ENCODE measurements at places on chromosomes 3 and 15. TPM values are rescaled to one million over a fixed set of nuclear protein-coding genes. Genes with fewer than 3 reads are reported as not detected.

- no peak for DNase-seq
- H3K27me3 ChIP-seq, result no peaks in the 10 kb centered on the region
- no peak overlapping the region for H3K27ac ChIP-seq
- H3K4me3 ChIP-seq, result no peak overlapping the region
- no peaks in the 10 kb centered on the region for H3K4me1 ChIP-seq
- H3K36me3 ChIP-seq, result no peaks in the 10 kb centered on the region
These were observed 692.7 kb downstream of the MCTP2 start for GRCh38 chr15:94924057-94924456.

DNA sequence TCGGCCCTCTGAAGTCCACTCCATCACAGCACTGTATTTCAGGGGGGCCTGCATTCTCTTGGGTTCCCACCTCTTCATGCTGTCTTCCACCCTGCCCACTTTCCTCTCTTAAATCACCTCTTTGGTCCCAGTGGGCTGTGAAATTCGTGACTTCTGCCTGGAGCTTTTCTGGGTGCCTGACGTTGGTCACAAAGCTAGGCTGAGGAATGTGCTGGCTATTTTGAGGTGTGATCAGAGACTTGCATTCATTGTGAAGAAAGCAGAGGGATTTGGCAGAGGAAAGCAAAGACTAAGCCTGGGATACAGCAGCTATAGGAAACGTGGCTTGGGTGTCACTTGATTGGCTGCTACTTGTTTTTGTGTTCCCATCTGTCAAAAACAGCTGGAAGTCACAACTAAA lies 202.5 kb downstream of the SATB1 start:
- H3K36me3 ChIP-seq, result no peaks in the 10 kb centered on the region
- no peak overlapping the region for H3K4me3 ChIP-seq
- no peaks in the 10 kb centered on the region for H3K27me3 ChIP-seq
- H3K4me1 ChIP-seq, result no peaks in the 10 kb centered on the region

DNA sequence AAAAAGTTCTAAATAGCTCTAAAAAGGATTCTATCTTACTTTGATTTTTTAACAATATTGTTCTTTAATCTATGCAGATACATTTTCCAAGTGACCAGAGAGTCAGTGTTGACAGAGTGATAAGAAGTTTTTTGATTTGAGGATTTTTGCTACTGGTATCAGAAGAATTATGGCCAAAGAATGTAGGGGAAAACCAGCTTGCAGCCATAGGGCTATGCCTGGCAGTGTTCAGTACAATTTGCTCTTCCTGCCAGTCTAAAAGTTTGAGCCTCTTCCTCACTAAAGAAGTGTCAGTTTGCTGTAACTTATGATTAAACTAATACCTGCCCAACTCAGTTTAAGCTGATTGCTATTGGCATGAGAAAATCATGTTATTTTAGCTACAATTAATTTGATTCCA lies 35.3 kb upstream of the FSIP1 start:
- H3K27me3 ChIP-seq, result no peaks in the 10 kb centered on the region
- no peak for DNase-seq
- no peaks in the 10 kb centered on the region for H3K36me3 ChIP-seq
- H3K4me1 ChIP-seq, result no peaks in the 10 kb centered on the region
- H3K27ac ChIP-seq, result no peak overlapping the region

- peaks cover 3% of the 10 kb centered on the region for H3K4me1 ChIP-seq
- H3K4me3 ChIP-seq, result no peak overlapping the region
- DNase-seq, result no peak
These were observed 33.2 kb downstream of the PAK2 start for GRCh38 chr3:196772897-196773296.

GRCh38 chr3:22245811-22246583 lies 495.0 kb upstream of the ZNF385D start:
- H3K4me1 ChIP-seq, result no peaks in the 10 kb centered on the region
- no peaks in the 10 kb centered on the region for H3K36me3 ChIP-seq
- no peak for DNase-seq
- no peak overlapping the region for H3K4me3 ChIP-seq
- no peaks in the 10 kb centered on the region for H3K27me3 ChIP-seq

- no peak overlapping the region for H3K4me3 ChIP-seq
- no peaks in the 10 kb centered on the region for H3K36me3 ChIP-seq
- no peaks in the 10 kb centered on the region for H3K4me1 ChIP-seq
- H3K27me3 ChIP-seq, result no peaks in the 10 kb centered on the region
These were observed 235.4 kb downstream of the NFKBIZ start for GRCh38 chr3:102084704-102085103.

- no peak for DNase-seq
- no peak overlapping the region for H3K4me3 ChIP-seq
- no peaks in the 10 kb centered on the region for H3K4me1 ChIP-seq
These were observed 33.3 kb downstream of the ATG7 start for GRCh38 chr3:11305509-11305908.

DNA sequence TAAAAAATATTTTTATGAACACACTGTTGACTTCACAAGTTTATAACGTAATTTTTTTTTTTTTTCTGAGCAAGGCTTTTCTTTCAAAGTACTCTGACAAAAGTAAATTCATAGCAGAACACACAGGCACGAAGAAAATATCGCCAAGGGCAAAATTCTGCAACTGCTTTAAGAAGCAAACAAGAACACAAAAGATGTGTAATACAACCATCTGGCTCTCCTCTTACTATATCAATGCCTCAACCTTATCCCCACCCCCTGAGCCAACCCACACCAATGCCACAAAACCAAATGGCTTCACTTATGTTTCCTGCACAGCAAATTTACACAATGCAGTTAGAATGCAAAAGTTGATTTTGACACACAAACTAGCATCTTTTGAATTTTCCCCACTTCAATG lies 274.2 kb downstream of the FOXP1 start:
- H3K4me1 ChIP-seq, result no peaks in the 10 kb centered on the region
- H3K4me3 ChIP-seq, result no peak overlapping the region
- no peak overlapping the region for H3K27ac ChIP-seq
- no peaks in the 10 kb centered on the region for H3K36me3 ChIP-seq
- DNase-seq, result no peak

DNA sequence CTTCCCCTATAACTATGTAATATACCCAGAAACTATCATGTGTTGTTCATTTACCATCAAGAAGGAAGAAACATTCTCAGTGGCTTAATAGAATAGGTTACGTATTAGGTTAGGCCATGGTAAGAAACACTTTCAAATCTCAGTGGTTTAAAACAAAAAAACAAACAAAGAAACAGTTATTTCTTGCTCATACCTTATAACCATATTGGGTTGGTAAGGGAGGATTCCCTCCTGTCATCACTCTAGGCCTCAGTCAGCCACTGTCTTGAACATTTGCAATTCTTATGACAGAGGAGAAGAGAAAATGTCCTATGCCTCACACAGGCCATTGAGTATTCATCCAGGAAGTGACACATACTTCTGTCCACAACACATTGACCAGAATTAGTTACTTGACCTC lies 727.7 kb upstream of the NECTIN3 start:
- DNase-seq, result no peak
- no peak overlapping the region for H3K27ac ChIP-seq
- H3K36me3 ChIP-seq, result no peaks in the 10 kb centered on the region
- H3K4me3 ChIP-seq, result no peak overlapping the region
- H3K27me3 ChIP-seq, result no peaks in the 10 kb centered on the region
- no peaks in the 10 kb centered on the region for H3K4me1 ChIP-seq

Gene GADL1
- not detected for total RNA-seq

- no peak for DNase-seq
- H3K4me1 ChIP-seq, result no peaks in the 10 kb centered on the region
- no peak overlapping the region for H3K4me3 ChIP-seq
- H3K27me3 ChIP-seq, result no peaks in the 10 kb centered on the region
These were observed 8.6 kb downstream of the SLC12A6 start for GRCh38 chr15:34329006-34329405.

Gene CCDC80
- total RNA-seq, result 29.7 TPM

Gene DGKG
- 2.6 TPM for total RNA-seq

- peak; percentile 82 for DNase-seq
- no peak overlapping the region for H3K4me3 ChIP-seq
- peak overlapping the region; percentile 65 for H3K27ac ChIP-seq
- no peaks in the 10 kb centered on the region for H3K4me1 ChIP-seq
- H3K36me3 ChIP-seq, result no peaks in the 10 kb centered on the region
These were observed 52.2 kb downstream of the ROPN1B start for GRCh38 chr3:126021224-126021623.

DNA sequence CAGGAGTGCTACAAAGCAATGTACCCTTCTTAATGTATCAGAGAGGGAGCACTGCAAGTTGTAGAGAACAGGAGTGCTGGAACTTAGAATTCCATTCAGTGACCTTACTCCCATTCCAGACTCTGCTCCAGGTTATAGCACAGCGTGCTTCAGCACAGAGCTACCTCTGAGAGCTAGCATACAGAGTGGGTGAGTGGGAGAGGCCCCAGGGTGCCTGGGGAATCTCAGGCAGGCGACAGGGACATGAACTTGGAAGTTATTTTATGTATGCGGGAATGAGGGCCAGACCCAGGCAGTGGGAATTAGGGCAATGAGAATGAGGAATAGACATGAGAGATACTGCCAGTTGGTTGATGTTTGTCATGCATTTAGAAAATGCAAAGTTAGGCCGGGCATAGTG lies 3.7 kb upstream of the KNG1 start:
- H3K36me3 ChIP-seq, result no peaks in the 10 kb centered on the region
- no peaks in the 10 kb centered on the region for H3K4me1 ChIP-seq
- no peak for DNase-seq
- no peak overlapping the region for H3K4me3 ChIP-seq

GRCh38 chr15:80979538-80980200 lies 9.9 kb downstream of the MESD start:
- no peaks in the 10 kb centered on the region for H3K27me3 ChIP-seq
- no peaks in the 10 kb centered on the region for H3K36me3 ChIP-seq
- DNase-seq, result no peak
- H3K4me3 ChIP-seq, result no peak overlapping the region

DNA sequence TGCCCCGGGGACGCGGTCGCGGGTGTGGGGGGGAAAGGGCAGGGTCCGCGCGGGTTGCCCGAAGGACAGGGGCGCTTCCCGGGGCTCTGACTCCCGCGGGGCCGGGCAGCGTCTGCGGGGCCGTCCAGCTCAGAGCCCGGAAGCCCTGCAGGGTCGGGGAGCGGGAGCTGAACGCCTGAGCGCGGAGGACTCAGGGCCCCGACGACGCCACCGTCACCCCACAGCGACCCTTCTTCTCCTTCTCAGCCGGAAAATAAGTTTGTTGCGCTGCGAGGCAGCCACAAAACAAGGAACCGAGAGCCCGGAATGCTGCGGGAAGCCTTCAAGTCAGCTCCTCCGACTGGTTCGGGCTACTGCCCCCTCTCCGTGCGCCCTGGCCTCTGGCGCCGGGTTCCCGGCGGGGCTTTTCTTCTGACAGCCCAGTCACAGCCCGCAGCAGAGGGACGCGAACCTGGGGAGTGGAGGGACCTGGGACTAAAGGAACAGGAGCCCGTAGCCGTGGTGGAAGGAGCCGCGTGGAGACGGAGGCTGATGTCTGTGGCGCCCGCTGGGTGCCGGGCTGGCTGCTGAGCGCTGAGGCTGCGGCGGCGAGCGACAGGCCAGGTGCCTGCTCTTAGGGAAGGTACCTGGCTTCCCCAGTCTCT lies 484 bp downstream of the CNTN4 start:
- peak overlapping the region; percentile 48 for H3K4me3 ChIP-seq
- H3K27me3 ChIP-seq, result no peaks in the 10 kb centered on the region
- no peaks in the 10 kb centered on the region for H3K36me3 ChIP-seq
- peak overlapping the region; percentile 13 for H3K27ac ChIP-seq
- no peaks in the 10 kb centered on the region for H3K4me1 ChIP-seq

- no peaks in the 10 kb centered on the region for H3K27me3 ChIP-seq
- no peaks in the 10 kb centered on the region for H3K4me1 ChIP-seq
- no peak for DNase-seq
- H3K4me3 ChIP-seq, result no peak overlapping the region
- no peak overlapping the region for H3K27ac ChIP-seq
These were observed 65.2 kb downstream of the TPRA1 start for GRCh38 chr3:127525373-127525772.

Data from uterus (tissue), 4 donors.